ENCODE measurements at places on chromosomes 4 and X.

DNA sequence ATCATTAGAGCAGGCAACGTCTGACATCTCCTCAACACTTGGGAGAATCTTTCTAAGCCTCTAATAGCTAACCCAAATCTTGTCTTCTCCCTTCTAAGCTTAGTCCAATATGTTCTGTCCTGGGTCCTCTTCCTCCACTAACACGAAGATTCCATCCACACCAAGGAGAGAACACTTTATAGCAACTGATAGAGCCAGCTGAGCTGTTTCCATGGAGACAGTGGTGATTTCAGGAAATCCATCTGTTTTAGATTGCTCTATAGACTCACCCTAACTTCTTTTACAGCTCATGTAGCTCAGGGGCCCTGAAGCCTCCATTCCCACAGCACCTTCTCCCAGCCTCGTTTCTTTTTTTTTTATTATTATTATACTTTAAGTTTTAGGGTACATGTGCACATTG is 37.4 kb downstream of the SCD5 start:
- peak; percentile 43 for DNase-seq

DNA sequence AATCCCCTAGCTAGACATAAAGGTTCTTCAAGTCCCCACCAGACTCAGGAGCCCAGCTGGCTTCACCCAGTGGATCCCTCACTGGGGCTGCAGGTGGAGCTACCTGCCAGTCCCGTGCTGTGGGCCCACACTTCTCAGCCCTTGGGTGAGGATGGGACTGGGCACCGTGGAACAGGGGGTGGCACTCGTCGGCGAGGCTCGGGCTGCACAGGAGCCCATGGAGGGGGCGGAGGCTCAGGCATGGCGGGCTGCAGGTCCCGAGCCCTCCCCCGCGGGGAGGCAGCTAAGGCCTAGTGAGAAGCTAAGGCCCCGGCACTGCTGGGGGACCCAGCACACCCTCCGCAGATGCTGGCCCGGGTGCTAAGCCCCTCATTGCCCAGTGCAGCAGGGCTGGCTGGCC is 16.1 kb upstream of the ACSL4 start:
- no peak for DNase-seq

- peak; percentile 22 for DNase-seq
Measured at GRCh38 chr4:76690906-76691275, 207.1 kb downstream of the SOWAHB start.

GRCh38 chrX:39873117-39873516 is 224.6 kb downstream of the BCOR start:
- no peak for DNase-seq

DNA sequence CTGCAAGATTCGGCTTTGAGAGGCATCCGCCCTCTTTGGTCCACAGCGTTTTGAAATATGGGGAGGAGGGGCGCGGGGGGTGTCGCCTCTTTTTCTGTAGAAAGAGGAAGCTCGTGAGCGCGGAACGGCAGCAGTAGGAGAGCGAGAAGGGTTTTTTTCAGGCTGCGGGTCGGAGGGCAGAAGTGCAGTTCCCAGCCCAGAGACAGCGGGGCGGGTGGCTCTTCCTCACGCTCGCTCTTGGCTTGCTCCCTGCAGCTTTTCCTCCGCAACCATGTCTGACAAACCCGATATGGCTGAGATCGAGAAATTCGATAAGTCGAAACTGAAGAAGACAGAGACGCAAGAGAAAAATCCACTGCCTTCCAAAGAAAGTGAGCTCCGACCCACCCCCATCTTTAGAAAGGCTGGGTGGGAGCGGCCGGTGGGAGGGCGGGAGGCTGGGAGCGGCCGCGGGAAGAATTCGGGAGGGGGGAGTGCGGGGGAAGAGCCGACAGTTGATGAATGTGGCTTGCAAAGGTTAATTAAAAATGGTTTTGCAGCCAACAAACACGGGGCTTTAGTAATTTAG is 1.2 kb downstream of the TMSB4X start:
- peak; percentile 87 for DNase-seq

DNA sequence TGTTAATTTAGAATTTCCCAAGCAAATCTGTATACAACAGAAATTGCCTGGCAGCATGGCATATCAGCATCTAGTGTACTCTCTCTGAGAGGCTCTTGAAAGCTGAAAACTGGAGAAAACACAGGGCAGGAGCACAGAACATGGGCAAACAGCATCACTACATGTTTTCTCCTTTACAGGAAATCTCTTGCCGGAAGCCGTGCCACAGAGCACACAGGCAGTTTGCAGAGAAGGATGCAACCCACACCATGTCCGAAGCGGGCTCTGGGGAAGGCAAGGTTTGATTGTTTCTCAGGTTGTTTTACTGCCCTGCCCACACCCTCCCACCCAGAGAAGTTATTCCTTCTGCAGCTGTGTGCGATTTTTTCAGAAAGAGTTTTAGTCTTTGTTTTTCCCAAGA is 41.1 kb upstream of the FAM9C start:
- no peak for DNase-seq

DNA sequence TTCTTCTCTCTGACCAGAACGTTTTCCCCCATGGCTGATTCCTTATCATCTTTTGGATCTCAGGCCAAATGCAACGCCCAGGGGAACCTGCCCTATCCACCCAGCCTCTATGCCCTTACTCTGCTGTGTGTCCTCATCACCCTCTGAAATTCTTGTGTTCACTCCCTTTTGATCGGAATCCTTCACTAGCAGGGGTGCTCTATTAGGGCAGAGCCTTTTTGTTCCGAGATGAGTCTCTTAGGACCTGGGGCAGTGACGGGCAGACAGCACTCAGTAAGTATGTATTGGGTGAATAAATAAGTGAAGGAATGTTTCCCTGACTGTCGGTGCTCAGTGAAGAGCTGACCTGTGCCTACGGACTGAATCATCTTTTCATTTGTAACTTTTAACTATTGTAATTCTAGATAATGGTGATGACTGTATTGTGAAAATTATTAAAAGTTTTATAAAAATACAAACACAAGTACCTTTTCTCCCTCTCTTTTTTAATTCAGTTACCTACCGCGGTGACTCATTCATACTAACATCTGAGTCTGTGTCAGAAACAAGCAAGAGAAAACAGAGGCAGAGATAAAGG is 4.8 kb upstream of the TENM3 start:
- DNase-seq: no peak

GRCh38 chr4:151883747-151884146 is 122.9 kb upstream of the GATB start:
- DNase-seq: no peak

- no peak for DNase-seq
Measured at GRCh38 chr4:137471461-137471860, 60.8 kb downstream of the PCDH18 start.

DNA sequence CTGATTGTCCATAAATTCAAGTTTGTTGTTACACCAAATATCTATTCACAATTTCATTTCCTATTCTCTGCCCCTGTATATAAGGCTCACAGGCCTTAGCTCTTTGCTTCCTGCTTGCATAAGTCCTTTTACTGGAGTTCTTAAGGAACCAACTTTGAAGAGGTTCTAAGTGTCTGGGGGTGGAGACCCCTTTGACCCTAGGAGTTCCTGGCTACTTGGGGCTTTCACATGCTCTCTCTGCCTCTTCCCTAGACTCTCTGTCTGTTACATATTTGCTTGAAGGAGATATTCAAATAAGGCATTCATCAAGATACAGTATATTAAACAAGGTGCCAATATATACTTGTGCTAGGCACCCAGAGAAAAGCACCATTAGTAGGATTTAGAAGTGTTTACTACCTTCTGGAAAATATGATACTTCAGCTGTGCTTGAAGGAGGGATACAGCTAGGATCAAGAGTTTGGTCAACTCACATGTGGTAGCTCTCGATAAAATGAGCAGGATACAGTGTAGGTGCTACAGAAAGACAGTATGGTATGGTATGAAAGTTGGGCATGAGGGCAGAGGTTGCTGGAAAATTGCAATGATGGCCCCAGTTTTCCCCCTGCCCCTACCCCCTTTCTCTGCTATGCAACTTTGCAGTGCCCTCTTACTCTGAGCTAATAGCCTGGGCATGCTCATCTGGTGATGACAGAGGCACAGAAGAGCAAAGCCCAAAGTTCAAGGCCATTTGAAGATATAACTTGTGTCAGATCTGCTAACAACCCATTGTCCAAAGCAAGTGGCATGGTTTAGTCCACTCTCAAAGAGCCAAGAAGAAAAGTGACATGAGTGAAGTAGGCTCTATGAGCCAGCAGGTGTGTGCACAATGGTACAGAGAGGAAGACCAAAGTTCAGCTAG is 107.6 kb upstream of the CPEB2 start:
- no peak for DNase-seq

- DNase-seq: peak; percentile 46
Measured at GRCh38 chr4:141759796-141760425, 123.5 kb downstream of the IL15 start.

- DNase-seq: peak; percentile 40
Measured at GRCh38 chr4:173171098-173171497, 2.5 kb downstream of the GALNT7 start.

GRCh38 chr4:183889190-183889589 is 15.9 kb upstream of the STOX2 start:
- DNase-seq: no peak

DNA sequence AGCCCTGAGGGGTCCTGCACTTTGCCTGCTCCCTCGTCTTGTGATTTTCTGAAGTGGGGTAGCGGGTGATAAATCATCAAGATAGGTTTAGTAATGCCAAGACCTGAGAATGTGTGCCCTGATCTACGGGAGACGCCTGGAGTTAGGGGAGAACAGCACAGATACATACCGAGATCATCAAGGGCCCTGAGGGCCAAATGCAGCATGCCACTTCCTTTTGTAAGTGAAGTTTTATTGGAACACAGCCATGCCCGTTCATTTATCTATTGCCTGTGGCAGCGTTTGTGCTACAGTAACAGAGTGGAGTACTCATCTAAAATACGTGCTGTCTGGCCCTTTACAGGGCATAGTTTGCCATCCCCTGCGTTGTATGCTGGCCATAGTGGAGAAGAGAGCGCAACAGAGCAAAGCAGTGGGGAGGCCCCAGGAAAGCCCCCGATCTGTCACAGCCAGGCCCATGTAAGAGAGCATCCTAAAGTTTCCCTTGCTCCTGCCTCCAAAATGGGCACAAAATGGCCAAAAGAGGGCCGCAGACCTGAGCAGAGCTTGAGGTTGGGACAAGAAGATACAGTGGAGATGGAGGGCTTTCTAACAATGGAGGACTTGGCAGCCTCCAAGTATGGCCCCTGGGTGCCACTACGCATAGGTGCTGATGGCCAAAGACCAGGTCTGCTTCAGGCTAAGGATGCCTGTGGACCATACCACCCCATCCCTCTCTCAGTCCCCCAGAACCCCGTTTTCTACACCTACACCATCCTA is 167.0 kb downstream of the SMIM20 start:
- DNase-seq: no peak

DNA sequence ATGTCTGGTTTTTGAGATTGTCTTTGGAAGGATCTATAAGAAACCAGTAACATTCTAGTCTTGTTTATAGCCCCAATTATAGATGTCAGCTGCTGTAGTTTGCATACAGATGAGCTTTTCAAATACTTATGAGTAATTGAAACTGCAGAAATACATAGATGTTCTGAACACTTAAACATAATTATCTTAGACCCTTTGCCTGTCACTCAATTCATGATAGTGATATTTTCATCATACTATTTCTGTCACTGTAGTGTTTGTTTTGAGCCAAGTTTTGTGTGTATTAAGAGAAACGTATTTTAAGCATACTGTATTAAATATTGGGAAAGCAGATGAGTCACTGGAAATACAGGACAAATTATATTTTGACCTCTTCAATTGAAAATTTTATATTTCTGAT is 69.8 kb upstream of the SMARCA5 start:
- DNase-seq: no peak

DNA sequence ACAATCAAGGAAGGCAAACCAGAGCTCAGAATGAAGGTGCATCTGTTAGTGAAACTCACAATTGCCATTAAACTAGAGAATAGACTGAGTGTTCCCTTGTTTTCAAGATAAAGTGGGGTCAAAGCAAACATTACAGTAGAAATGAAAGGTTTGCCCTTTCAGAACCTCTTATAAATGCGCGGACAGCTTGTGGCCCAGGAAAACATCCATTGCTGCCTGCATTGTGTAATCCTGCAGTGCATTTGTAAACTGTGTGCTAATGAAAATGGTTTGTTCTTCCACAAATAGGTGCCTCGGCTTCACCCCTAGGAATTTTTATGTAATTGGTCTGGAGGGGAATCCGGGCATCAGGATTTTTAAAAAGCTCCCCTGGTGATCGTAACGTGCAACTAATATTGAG is 62.8 kb downstream of the SNX25 start:
- DNase-seq: no peak

Data from common myeloid progenitor, CD34-positive (primary cell).